Activated T-cell treated with anti-CD3 and anti-CD28 coated beads, Interleukin-2, amount 50 U/mL, for 4 hours (primary cell): ENCODE measurements at places on chromosomes 4 and X. TPM values are rescaled to one million over a fixed set of nuclear protein-coding genes. Genes with fewer than 3 reads are reported as not detected.

GRCh38 chrX:53433651-53434639, at the start of gene HSD17B10:
HSD17B10 (minus strand) TSS chrX:53434370; CDS start chrX:53434345, 25 bp downstream.
- peak; percentile 82 for DNase-seq

GRCh38 chrX:41133551-41133950, 48.3 kb downstream of the USP9X start:
- DNase-seq, result no peak

DNA sequence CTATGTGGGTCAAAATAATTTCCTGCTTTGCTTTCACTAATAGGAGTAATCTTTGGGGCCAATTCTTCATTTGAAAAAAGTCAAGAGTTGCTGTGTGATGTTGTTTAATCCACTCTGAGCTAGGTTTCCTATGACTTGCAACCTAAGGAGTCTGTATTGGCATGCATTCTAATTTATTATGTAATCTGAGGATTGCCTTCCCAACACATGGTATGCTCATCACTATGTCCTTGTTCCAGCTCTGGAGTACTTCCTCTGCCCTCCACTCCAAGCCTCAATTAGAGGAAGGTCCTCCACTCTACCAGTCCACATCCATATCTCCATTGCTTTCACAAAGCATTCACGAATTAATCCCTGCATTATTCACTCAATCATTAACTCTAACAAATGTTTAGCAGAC, 56.1 kb downstream of the PPP3CA start:
- DNase-seq, result no peak

DNA sequence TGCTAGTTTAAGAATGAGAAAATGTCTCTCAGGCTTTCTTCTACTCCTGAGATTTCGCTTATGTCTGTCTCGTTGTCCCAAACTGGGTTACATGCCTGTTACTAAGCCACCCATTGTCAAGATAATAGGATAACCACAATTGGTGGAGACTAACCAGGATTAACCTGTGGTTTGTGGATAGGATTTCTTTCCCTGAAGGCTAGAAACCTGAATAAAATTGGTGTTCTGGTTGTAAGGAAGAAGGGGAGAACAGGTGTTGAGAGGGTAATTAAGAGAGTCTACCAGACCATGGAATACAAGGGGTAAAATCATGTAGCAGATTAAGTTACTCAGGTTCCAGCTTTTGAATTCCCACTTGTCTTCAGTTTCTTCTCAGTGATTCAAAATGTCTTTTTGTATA, 225.4 kb downstream of the CPE start:
- no peak for DNase-seq

CT45A5 gene
- not detected for total RNA-seq

ARR3 gene
- not detected for total RNA-seq

DNA sequence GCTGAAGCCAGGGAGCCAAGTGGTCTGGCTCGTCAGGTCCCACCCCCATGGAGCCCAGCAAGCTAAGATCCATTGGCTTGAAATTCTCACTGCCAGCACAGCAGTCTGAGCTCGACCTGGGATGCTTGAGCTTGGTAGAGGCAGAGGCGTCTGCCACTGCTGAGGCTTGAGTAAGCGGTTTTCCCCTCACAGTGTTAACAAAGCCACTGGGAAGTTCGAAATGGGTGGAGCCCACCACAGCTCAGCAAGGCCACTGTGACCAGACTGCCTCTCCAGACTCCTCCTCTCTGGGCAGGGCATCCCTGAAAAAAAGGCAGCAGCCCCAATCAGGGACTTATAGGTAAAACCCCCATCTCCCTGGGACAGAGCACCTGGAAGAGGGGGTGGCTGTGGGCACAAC, 353.8 kb downstream of the NAP1L3 start:
- no peak for DNase-seq

DNA sequence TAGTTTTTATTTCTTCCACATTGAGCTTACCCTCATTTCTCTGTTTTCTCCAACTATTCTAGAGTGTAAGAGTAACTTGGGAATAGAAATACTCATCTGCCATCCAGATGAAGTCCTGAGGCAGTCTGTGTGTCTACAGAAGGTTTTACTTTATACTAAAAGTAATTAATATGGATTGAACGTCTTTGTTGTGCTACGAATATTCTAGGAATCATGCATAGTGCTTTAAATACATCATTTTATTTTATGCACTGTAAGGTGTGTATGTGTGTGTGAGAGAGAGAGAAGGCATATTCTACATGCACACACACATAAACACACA, 305.7 kb downstream of the INPP4B start:
- DNase-seq, result no peak

TLR2 gene
- total RNA-seq, result 1.6 TPM

GRCh38 chr4:110487873-110488272, 11.9 kb downstream of the ENPEP start:
- no peak for DNase-seq

GRCh38 chr4:99564921-99565320, 1.1 kb upstream of the TRMT10A start:
- DNase-seq, result no peak

DNA sequence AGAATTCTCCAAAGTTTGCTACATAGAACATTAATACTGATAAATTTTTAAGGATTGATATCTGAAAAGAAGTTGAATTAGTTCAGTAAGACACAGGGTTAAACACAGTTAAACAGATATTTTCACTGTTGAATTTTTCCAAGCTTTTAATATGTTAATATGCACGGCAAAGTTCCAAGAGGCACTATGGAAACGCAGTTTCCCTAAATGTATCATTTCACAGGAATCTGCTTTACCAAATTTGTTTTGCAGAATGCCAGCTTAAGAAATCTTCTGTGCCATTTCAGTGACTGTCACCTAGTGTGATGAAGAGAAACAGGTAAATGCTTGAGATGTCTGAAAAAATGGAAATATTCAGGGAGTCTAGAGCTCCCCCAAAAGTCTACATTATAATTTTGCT, 395.9 kb upstream of the GRIA3 start:
- DNase-seq, result no peak

DNA sequence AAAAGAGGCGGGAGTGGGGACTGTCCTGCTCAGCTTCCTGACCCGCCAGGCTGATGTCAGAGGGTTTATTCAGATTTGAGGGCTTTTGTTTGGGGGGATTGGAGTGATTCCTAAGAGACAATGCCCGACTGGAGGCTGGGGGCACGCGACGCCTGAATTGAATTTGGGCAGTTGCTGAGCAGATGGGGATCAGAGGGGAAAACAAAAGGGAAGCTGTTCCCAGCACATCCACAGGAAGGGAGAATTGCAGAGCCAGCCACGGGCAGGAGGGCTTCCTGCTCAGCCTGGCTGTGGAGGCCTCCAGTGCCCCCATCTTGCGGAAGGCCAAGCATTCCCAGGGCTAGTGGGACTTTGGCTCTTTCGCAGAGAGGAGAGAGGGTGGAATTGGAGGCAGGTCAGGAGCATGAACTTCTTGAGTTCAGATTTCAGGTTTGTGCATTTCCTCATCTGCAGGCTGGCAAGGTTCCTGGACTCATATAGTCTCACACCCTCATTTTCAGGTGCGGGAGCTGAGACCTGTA, 162.8 kb downstream of the NHS start:
- DNase-seq, result no peak

ABHD18 gene
- 8.9 TPM for total RNA-seq

DNA sequence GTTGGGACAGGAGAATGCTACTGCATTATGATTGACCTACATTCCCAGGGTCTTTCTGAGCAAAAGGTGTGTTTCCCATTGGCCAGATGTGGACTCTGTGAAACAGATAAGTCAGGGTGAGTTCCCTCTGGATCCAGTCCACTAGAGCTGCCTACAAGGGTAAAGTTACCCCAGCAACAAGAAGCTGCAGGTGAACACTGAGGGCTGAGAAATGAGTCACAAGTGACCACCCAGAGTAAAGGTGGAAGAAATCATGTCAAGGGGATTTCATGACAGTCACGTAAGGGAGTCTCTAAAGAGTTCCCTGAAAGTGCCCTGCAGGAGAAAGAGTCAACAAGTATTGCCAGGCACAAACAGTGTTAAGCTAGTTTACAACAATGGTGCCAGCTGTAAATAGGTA, 16.3 kb downstream of the F8A1 start:
- DNase-seq, result no peak

GRCh38 chr4:64216741-64217140, 192.5 kb downstream of the TECRL start:
- no peak for DNase-seq

DNA sequence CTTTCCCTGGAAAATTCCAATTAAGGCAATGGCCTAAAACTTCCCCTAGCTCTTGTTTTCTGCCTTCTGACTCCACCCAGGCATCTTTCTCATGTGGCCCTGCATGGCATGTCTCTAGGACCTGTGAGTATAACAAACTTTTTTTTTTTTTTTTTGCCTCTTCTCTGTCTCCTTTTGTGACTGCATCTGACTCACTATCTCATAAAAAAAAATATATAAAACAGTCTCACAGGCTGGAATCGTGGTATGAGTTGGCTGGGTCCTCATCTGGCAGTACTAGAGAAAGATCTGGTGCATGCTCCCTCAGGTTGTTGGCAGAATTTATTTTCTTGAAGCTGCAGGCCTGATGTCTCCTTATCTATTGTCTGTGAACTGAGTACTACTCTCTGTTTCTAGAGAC, 313.9 kb downstream of the TECRL start:
- DNase-seq, result no peak

GRCh38 chrX:150410513-150410912, 47.4 kb downstream of the MAMLD1 start:
- DNase-seq, result no peak

GRCh38 chr4:8141935-8142334, 16.7 kb downstream of the ABLIM2 start:
- DNase-seq, result no peak
